ENCODE measurements at places on chromosomes 13 and 19.

- no peak for DNase-seq
Observed at GRCh38 chr13:101473458-101473857, 21.0 kb downstream of the ITGBL1 start.

DNA sequence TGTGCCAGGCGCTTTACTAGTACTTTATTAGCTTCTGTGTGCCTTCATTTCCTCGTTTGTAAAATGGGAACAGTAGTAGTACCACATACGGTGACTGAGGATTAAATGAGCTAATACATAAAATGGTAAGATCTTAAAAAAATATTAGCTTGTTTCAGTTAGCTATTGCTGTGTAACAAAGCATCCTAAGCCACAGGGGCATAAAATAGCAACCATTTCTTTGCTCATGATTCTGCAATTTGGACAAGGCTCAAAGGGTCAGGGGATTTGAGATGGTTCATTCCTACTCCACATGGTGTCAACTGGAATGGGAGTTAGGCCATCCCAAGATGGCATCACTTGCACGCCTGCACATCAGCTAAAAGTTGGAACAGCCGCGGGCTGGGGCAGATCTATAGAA, 13.3 kb downstream of the DYRK1B start:
- DNase-seq, result no peak

GRCh38 chr19:10389863-10390262, 9.5 kb upstream of the TYK2 start:
- DNase-seq, result no peak

GRCh38 chr19:3606174-3606689, 443 bp downstream of the TBXA2R start:
- no peak for DNase-seq

DNA sequence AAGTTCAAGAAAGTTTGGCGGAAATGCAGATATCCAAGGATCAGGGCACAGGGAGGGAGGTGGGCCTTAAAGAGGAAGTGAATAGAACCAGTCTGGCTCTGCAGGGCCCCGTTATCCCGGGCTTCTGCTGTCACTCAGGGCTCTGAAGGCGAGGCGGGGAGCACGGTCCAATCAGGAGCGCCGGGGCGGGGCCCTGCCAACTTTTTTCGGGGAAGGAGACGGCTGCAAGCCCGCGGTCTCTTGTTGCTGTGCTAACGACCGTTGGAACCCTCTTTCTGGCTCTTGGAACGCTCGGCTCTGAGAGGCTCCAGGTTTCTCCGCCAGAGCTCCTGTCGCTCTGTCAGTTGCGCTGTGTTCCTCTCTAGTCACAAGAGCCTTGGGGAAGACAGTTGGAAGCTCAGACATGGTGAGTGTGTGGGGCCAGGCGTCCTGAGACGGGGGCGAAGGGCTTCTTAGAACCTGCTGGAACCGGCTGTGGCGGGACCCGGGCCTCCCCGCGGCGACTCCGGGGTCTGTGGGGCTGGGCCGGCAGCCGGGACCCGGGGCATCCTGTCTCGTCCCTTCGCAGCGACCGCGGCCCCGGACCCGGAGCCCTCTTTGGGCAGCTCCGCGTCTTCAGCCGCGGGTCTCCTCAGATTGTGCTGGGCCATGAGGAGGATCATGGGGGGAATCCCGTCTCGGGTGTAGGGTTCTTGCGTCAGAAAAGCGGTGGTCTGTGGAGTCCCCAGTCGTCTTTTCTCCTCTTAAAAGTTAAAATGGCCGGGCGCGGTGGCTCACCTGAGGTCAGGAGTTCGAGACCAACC, 27.7 kb downstream of the ZNF844 start:
- no peak for DNase-seq

GRCh38 chr19:58395220-58395978, at the start of gene RNF225:
TSS of gene RNF225 (plus strand) at chr19:58395656. CDS start at chr19:58396090, 434 bp downstream.
- no peak for DNase-seq

GRCh38 chr19:5141850-5142724, 173.2 kb downstream of the KDM4B start:
- no peak for DNase-seq

DNA sequence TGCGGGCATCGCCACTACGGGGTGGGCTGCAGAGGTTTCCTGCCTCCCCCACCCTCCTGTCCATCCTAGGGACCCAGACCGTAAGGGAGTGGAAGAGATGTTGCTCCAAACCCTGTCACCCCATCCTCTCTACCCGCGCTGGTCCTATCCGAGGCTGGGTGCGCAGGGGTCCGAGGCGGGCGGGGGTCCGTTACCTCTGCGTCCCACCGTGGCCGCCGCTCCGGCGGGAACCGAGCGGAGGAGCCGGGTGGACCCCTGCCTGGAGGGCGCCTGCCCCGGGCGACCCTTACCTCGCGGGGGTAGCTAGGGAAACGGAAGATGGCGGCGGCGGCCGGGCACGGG, at the start of gene DGKH:
TSS of gene DGKH (plus strand) at position 307 of the 342 bp plus-strand sequence. CDS start 126 bp downstream, outside the sequence.
- DNase-seq, result no peak
